Umbilical cord (tissue), 2 donors: ENCODE measurements at places on chromosomes 2 and 18.

GRCh38 chr2:153487448-153487847 is 8.9 kb upstream of the RPRM start:
- DNase-seq, result peak; percentile 2

DNA sequence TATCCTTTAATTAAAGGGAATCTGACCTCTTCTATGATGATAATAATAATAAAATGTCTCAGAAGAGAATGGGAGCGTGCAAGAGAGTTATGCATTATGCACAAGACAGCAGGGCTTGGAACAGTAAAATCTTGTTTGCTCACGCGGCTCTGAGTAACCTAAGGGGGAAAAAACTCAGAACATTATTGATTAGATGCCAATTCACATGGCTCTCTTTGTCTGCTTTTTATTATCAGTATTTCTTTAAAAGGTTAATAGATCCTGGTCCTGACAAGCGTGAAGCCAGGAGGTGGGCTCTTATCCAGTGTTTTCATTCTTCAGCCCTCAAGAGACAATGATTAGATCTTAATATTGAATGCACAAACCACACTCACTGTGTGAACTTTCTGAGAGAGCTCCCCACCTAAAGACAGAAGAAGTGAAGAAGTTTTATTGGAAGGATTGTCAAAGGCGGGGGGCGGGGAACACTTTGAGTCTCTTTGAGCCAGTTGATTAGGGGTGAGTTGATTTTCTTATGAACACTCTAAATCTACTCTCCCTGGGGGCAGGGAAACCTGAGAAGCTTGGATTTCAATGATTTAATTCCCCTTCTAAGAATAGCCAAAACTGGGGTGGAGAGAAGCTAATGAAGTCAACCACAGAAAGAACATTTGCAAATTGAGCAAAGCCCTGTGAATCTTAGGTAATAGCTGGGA is 127.5 kb upstream of the CTAGE1 start:
- DNase-seq, result no peak

- DNase-seq, result no peak
Observed at GRCh38 chr2:238167344-238167715, 8.6 kb downstream of the ERFE start.

DNA sequence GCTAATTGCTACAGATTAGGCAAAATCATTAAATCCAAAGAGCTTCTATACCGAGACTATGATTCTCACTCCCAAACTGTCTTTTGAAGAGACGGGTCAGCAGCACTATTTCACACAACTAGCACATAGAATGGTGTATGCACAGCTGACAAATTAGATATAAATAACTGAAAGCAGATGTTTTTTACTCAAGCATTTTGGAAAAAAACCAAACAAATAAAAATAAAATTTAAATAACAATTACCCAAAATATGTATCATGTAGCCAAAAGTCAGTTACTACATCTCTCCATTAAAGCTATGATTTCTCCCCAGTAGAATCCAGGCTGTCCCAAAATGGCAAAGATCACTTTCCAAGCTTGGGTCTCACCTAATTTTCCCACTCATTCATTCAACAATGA is 107.9 kb downstream of the TMEM163 start:
- DNase-seq, result no peak

DNA sequence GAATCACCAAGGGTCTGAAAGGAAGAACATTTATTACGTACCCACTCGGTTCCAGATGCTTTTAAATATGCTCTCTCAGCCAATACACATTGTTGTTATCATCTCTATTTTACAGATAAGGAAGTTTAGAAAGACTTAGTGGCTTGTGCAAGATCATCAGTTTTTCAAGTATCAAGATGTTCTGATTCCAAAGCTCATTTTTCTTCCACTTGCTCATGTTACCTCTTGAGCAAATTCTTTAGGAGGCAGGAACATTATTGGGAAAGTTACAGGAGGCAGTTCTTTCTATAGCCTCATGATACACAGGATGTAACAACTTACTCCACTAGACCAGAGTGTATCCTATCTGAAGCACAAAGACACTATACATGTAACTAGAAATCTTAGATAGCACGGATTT is 65.0 kb upstream of the MMADHC start:
- peak; percentile 84 for DNase-seq

DNA sequence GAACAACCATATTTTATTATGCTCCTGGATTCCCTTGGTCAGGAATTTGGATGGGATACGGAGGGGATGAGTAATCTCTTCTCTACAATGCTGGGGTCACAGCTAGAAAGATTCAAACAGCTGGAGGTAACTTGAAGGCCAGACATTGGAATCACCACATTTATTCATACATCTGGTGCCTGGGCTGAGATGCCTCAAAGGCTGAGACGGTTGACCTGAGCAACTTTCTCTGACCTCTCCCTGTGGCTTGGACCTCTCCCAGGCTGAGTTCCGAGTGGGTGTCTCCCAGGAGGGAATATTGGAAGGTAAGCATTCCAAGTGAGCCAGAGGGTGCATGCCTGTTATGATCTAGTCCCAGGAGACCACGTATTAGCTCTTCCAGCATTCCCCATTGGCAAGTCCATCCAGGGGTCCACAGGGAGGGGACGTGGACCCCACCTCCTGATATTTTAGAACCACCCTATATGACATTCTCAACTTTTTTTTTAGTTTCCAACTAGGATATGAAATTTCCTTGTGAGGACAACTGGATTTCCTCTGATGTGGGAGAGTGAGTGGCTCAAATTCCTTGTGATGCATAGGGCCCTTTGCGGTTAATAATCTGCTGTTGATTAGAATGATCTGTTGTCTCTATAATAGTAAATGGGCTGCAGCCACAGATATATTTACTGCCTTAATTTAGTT is 101.8 kb downstream of the MRPS9 start:
- DNase-seq, result no peak

- peak; percentile 33 for DNase-seq
Observed at GRCh38 chr2:10331702-10332401, 29.1 kb downstream of the HPCAL1 start.

DNA sequence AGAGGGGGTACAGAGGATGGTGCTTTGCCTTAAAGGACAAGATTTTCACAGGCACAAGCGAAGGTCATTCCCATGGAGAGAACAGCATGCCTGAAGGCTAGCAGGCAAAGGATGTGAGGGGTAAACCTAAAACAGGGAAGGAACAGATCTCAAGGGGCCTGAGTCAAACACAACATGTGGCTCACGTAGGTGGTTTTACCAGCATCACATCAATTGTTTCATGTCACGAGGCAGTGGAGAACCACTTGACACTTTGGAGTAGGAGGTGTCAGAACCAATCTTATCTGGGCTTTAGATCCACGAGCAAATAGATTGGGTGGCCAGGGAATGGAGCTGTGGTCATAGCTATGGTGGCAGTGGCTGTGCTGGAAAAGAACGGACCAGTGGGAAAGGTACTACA is 8.4 kb downstream of the COX5B start:
- DNase-seq, result no peak

GRCh38 chr18:77114415-77115191 is 18.0 kb downstream of the MBP start:
- peak; percentile 95 for DNase-seq

- DNase-seq, result no peak
Observed at GRCh38 chr18:6732952-6733351, 3.4 kb downstream of the ARHGAP28 start.

- DNase-seq, result no peak
Observed at GRCh38 chr2:3442185-3442584, 62.7 kb downstream of the TRAPPC12 start.

- DNase-seq, result peak; percentile 54
Observed at GRCh38 chr18:8703092-8703709, 2.2 kb upstream of the MTCL1 start.

DNA sequence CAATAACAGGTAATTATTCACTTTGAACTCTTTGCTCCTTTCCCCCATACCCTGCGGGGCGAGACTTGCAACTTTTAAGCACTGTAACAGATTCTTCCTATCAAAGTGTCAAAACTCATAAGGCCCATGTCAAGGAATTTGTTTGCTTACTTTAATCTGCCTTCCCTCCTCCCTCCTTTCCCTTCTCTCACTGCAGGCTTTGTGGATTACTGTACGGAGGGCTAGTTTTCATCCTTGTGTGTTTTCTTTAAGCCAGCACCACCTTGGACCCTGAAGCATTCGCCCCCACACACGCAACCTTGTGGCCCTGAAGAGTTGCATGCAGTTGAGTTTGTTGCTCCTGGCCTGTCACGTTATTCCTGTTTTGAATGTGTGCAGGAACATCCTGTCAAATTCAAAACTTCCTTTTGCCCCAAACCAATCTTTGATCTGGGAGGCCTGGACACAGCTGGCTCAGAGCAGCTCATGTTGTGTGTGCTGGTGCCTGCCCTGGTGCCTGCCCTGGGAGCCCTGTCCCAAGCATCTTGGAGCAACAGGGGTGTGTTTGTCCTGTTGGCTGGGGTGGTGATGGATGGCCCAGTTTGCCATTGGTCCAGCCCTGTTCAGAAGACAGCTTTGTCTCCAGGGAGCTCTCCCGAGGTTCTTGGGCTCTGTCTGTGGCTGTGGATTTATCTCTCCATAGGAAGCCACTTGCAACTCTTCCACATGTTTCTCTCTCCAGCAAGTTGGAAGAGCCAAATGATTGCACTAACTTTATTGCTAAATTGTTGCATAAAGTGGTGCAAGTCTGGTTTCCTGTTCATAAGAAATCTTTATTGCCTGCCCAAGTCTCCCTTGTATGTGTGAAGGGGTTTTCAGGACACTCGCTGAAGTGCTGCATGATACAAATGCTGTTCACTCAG is 199.6 kb downstream of the VAPA start:
- no peak for DNase-seq

- DNase-seq, result no peak
Observed at GRCh38 chr2:98419544-98419943, 25.1 kb upstream of the INPP4A start.

- no peak for DNase-seq
Observed at GRCh38 chr2:42232024-42232423, 62.9 kb downstream of the EML4 start.

- no peak for DNase-seq
Observed at GRCh38 chr2:64398516-64399129, 55.3 kb upstream of the LGALSL start.

- DNase-seq, result peak; percentile 52
Observed at GRCh38 chr2:205763708-205764211, 81.5 kb downstream of the NRP2 start.

GRCh38 chr2:3751806-3752205 is 48.4 kb downstream of the DCDC2C start:
- no peak for DNase-seq

GRCh38 chr2:42084231-42084671 is 36.4 kb downstream of the PKDCC start:
- peak; percentile 50 for DNase-seq

DNA sequence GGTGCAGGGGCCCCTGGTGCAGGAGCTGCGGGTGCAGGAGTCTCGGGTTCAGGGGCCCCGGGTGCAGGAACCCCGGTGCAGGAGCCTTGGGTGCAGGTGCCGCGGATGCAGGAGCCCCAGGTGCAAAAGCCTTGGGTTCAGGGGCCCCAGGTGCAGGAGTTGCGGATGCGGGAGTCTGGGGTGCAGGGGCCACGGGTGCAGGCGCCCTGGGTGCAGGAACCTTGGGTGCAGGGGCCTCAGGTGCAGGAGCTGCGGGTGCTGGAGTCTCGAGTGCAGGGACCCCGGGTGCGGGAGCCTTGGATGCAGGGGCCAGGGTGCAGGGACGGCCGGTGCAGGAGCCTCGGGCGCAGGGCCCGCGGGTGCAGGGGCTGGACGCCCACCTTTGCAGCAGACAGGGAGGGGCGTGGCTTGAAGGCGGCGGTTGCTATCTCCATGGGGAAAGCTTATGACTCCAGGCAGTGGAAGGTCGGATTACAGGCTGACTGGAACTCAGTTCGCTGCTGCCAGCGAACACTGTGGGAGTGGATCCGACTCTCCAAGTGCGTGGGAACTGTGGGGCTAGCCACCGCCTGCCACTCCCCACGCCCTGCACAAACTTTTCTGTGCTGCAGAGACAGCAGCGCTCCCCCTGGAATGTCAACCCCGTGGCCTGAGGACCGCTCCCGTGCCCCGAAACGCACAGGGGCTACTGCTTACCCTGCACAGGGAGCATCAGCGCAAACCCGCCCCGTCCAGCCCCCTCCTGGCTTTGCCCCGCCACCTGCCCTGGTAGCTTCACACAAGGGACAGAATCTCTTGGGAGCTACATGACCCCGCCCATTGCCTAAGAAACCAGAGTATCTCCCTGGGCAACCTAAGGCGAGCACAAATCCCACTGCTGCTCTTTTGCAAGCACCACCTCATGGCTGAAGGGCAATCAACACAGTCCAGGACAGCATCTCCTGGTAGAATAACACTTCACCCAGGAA is 40.3 kb downstream of the COPS9 start:
- DNase-seq, result no peak

GRCh38 chr2:112960230-112960825 is 17.5 kb upstream of the IL36G start:
- DNase-seq, result no peak

DNA sequence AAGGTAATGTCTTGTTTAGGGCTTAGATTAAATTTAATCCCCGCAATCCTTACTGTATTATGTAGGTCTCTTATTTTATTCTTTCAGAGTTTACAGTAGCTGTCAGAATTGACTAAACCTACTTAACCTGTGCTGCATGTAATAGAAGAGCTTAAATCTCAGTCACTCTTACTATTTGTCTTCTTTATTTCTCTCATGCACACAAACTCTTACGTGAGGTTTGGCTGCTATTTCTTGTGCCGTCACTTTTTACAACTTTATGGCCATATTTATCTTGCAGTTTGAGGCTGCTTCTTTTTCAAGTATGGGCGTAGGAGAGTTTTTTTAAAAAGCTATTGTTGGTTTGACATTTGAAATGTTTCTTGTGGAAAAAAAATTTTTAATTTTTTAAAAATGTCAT is 12.0 kb downstream of the DNAJC10 start:
- no peak for DNase-seq

- no peak for DNase-seq
Observed at GRCh38 chr2:37366773-37367172, 22.3 kb downstream of the QPCT start.

GRCh38 chr18:43158381-43158780 is 42.9 kb upstream of the RIT2 start:
- DNase-seq, result no peak

- DNase-seq, result no peak
Observed at GRCh38 chr2:113183703-113184102, 9.9 kb downstream of the PSD4 start.

GRCh38 chr2:171814883-171815282 is 79.2 kb downstream of the SLC25A12 start:
- DNase-seq, result no peak

- no peak for DNase-seq
Observed at GRCh38 chr2:20675701-20676352, 8.9 kb downstream of the GDF7 start.

DNA sequence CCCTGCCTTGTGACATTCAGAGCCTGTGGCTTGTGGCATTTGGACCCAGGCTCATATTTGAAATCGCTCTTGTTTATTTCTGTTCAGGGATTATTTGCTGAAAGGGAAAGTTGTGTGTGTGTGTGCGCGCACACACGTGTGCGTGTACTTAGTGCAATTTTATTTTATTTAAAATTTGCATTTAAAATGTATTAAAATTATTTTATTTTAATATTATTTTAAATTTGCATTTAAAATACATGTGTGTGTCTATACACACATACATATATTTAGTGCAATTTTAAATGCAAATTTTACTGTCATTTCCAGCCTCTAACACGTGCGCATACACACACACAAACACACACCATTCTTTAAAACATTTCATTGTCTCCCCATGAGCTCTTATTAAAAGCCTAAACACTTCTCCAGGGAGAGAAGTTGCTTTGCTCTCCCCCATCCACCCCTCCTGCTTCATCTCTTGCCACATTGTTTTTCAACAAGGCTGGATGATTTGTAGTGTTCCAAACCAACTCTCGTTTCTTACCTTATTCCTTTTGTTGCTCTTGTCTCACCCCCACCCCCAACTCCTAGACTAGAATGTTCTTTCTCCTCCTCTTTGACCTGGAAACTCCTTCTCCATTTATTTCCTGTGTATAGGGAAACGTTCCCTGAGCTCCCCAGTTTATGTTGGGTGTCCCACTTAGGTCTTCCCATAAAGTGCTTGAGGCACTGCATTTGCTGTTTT is 3.8 kb upstream of the CCDC68 start:
- no peak for DNase-seq
